Astrocyte (in vitro differentiated cells and primary cell): ENCODE measurements at places on chromosomes 3 and 15.

DNA sequence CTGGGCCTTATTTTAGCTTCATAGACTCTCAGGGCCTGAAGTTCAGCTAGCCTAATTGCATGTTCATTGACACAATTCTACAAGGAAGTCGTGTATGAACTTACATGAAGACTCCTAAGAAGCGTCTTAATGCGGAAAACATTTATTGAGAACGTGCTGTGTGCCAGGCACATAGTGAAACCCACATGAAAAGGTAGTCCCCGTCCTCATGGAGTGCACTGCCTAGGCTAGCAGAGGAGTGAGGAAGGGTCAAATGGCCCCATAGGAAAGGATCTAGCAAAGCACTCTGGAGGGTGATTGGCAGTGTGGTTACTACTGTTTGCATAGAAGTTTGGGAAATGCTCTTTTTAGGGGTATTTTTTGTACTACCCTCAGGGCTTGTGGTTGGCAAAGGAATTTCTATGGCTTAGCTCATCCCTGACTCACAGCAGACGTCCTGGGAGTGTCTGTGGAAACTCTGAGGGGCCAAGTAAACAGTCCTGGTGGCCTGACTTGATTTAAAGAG, 854 bp upstream of the NPTN start:
- DNase-seq = peak; percentile 93

- peak; percentile 46 for DNase-seq
Measured at GRCh38 chr3:188197388-188197847, 43.5 kb downstream of the LPP start.

- DNase-seq = peak; percentile 77
Measured at GRCh38 chr3:70519913-70520659, 207.6 kb upstream of the MDFIC2 start.

DNA sequence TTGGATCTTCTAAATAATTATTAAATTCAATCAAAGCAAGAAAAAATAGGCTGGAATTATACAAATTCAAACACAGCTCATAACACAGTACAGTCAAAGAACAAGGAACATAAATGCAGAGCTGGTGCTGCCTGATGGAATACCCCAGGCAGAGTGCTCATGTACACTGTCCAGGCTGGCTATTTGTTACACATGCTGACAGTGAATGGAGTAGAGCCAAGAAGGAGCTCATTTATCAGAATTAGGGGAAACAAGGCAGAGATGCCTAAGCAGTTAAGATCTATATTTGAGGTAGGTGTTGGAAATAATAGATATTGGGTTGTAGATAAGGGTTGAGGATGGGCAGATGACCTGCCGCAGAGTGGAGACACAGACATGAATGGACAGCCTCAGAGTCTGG, 788.2 kb upstream of the ARPP21 start:
- no peak for DNase-seq

DNA sequence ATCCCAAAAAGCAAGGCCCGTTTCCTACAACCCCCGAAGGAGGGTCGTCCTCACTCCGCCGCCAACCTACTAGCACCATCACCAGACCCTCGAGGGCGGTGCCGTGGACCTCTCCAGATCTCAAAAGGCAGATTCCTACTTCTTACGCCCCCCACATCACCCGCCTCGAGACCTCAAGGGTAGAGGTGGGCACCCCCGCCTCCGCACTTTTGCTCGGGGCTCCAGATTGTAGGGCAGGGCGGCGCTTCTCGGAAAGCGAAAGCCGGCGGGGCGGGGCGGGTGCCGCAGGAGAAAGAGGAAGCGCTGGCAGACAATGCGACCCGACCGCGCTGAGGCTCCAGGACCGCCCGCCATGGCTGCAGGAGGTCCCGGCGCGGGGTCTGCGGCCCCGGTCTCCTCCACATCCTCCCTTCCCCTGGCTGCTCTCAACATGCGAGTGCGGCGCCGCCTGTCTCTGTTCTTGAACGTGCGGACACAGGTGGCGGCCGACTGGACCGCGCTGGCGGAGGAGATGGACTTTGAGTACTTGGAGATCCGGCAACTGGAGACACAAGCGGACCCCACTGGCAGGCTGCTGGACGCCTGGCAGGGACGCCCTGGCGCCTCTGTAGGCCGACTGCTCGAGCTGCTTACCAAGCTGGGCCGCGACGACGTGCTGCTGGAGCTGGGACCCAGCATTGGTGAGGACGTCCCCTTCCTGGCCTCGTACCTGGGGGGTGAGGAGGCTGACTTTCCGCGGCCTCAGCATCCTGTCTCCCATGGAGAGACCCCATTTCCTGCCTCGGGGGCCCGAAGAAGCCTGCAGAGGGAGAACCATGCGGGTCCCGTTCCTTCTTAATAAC, at the start of gene MYD88:
Gene MYD88, plus strand, starts transcription at position 313 of the 842 bp plus-strand sequence. Its CDS starts 40 bp downstream, at position 353.
- DNase-seq = peak; percentile 39

DNA sequence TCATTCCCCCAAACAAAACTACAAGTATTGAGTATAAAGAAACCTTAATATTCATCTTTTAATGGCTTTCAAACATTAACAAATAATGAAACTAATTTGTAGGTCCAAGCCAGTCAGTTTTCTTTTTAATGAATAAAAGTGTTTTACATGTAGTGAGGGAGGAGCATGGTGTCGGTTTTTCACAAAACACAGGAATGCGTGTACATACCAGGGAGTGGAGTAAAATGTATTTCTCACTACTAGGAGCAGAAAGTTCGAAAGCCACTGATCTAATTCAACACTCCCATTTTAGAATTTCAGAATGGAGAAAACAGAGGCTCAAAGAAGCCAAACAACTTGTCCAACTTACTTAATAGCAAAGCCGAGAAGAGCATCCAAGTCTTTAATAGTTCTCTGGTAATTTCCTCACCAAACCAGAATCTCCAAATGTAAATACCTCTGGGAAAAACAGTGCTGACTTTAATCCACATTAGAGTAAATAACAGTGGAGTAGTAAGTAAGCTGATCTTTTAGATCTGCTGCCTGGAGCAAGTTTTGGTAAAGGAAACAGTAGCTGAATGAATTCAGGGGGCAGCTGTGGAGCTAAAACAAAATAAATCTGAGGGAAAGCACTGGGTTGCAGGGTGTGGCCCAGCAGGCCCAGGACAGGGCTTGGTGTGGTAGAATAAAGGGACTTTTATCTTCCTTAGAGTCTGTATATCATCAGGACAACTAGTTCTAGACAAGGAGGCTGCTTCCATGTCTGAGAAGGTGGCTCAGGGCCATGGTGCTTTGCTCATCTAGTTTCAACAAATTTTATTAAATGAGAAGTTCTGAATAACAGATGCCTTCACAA, 7.9 kb downstream of the ANP32A start:
- DNase-seq = peak; percentile 53

- no peak for DNase-seq
Measured at GRCh38 chr3:67619991-67620390, 34.4 kb downstream of the SUCLG2 start.

DNA sequence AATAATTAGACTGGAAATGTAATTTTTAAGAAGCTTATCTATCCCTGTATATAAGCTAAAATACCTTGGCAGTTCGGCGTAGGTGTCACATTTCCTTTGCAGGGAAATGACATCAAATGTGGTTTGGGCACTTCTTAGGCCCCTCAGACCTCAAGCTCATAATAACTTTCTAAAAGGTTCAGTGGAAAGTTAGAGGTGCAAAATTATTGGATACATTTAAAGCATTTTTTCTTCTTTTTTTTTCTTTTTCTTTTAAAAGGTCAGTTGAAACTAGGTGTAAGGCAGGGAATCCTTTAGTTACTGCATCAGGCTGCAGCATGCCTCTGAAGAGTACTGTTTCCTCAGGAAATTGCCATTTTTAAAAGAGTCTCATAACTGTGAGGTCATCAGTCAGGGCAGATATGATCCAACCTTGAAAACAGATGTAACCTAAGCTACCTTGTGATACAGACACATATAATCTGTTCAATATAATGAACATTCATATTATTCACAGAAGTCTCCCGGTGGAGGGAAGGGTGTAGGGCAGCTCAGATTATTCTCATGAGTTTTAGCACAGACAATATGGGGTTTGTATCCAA, 4.8 kb downstream of the SACM1L start:
- DNase-seq = peak; percentile 45
